Fibroblast of mammary gland (primary cell): ENCODE measurements at places on chromosomes 1 and 21.

GRCh38 chr1:233606813-233607212, 7.1 kb upstream of the KCNK1 start:
- DNase-seq, result no peak

- DNase-seq, result no peak
These were observed 548.9 kb downstream of the MATN1 start for GRCh38 chr1:30174499-30174898.

DNA sequence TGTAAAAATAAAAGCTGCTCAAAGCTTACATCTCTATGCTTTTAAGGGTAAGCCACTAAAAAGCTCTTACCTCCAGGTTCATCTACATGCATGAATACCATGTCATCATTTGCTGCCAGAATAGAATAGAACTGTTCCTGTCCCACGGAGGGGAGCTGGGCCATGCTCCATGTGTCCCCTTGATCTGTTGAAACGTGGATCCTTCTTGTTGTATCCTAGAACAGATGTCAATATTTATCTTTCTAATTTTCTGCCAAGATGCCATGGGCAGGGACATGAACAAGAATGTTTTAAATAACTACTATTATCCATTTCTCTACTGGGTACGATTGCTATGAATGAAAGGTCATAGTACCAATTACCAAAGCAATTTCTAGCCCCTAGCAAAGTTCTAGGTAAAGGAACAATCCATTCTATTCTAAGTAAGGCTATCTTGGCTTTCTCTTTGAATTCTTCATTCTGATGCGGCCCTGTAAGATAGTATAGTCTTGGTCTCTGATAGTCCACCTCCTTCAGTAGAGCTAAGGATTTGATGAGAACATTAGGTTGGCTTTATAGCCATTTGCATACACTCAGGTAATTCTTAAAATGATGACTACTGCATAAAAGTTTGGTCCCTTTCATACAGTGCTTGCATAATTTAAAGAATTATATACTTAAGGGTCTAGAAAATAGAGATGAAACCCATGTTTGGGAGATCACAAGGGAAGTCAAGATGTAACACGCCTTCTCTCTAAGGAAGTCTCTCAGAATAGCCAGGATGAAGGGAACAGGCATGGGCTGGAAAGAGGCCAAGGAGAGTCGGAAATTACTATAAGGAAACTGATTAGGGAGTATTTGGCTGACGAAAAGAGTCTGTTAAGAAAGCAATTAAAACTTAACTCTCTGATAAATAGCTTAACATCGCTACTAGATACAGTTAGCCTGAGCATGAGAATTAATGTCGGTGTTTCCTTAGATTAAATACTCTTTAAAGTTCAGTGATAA, 35.4 kb upstream of the MYBPHL start:
- DNase-seq, result no peak

GRCh38 chr1:186740324-186740723, 60.1 kb upstream of the PTGS2 start:
- no peak for DNase-seq

DNA sequence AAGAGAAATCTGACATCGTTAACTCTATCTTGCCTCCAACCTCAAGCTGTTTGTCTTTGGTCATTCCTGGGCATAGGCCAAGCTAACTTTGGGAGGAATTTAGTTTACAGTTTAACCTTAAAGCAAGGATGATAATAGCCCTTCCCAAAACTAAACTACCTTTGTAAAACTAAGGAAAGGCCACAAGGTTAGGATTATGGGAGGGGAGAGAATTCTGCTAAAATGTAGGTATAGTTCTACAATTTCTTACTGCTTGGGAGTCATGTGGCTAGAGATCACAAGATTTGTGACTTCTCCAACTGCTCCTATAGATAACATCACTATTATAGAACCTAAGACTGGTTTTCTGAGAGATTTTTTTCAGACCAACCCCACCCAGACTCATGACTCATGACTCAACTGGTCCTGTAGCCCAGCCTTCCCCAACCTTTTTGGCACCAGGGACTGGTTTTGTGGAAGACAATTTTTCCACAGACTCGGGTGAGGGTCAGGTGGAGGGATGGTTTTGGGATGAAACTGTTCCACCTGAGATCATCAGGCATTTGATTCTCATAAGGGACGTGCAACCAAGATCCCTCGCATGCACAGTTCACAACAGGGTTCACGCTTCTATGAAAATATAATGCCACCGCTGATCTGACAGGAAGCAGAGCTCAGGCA, 70.7 kb upstream of the MUTYH start:
- peak; percentile 15 for DNase-seq

- peak; percentile 51 for DNase-seq
These were observed 26.1 kb upstream of the PRSS38 start for GRCh38 chr1:227789084-227790033.

- no peak for DNase-seq
These were observed 319.8 kb upstream of the RRP15 start for GRCh38 chr1:217965156-217965786.

DNA sequence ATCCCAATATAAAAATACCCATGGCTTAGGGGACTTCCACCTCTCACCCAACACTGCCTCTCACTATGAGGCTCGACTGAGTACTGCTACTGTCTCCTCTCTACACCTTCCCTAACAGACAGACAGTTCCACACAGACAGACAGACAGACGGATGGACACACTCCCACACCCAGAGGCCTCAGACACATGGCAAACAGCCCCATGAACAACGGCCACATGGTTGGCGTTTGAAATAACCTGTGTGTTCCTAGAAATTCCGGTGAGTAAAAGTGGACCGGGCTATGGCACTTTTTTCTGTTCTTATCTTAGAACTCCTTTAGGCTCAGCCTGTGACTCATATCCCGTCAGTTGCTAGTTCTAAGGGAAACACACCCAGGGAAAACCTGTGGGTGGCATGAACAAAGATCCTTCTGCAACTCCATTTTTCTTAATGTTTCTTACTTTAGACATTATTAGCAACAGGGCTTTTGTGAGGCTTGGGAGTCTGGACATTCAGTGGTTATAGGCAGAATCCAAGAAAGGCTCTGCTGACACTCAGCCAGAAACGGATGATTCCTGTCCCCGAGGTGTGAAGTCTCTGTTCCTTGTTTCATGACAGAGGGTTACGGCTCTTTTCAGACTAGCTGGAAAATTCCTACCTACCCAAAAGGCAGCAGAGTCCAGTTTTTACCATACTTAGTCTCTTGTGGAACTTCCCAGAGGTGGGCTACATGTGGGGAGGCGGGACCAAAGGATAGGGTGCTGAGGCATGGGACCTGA, 90.5 kb upstream of the TLR5 start:
- peak; percentile 77 for DNase-seq

DNA sequence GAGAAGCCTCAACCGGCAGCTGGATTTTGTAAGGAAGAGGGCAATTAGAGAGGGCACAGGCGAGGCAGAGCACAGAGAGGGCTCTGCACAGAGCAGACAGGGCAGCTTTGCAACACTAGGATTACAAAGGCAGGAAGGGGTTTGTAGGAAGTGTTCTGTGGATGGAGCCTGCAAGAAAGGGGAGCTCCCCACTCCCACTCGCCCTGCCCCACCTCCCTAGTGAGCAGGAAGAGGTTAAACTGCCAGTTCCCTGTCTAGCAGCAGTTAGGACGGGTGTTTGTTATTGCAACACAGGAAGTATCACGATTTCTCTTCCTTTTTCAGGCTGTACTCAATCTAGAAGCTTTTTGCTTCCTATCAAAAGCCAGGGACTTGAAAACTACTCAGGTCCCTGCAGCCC, 63.3 kb upstream of the LRRC8D start:
- peak; percentile 9 for DNase-seq

- no peak for DNase-seq
These were observed 39.9 kb upstream of the NFASC start for GRCh38 chr1:204830747-204831146.

- DNase-seq, result no peak
These were observed 139.5 kb upstream of the SMYD2 start for GRCh38 chr1:214141486-214141885.

DNA sequence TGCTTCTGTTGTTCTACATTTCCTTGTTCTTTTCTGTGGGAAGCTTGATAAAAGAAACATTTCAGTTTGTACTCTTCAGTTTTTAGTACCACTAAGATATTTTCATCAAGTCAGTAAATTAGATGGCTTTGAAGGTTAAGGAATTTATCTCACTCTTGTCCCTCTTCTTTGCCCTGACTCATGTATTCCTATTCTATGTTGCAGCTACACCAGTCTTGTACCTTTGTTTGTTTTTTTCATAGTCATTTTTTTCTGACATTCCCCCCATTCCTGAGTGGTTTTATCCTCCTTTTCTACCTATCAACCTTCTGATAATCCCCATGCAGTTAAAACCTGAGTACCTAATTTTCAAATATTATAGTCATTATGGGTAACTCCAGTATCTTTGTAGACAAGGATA, 65.4 kb downstream of the MAST2 start:
- DNase-seq, result no peak

DNA sequence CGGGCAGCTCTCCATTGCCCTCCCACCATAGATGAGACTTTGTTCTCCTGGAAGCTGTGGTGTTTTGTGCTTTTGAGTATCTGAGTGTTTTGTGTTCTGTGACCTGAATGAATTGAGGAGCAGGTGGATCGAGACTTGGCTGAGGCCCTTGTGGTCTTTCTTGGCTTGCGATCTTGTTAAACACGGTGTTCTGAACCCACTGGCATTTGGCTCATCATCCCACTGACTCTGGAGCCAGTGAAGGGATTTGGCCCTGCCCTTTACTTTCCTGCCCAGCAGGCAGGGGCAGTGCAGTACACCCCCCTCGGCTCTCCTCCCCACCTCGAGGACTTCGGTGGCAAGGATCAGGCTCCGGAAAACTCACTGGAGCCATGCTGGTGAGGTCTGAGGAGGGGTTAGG, 30.6 kb downstream of the PKNOX1 start:
- DNase-seq, result no peak

DNA sequence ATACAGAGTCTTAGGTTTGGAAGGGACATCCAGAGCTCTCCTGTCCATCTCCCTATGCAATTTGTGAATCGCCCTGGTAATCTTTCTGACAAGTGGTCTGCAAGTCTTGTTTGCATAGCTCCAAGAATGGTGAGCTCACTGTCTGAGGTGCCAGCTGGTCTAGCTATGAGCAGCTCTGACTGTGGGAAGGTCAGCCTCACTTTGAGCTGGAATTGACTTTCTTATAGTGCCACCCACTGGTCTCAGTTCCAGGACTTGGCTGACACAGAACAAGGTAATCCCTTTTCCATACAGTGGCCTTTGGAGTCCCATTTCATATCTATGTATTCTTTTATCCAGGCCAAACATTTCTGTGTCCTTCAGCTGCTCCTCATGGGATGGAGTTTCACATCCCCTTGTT, 95.6 kb upstream of the C8B start:
- DNase-seq, result peak; percentile 42

GRCh38 chr21:18722193-18722592, 318.6 kb upstream of the TMPRSS15 start:
- no peak for DNase-seq

DNA sequence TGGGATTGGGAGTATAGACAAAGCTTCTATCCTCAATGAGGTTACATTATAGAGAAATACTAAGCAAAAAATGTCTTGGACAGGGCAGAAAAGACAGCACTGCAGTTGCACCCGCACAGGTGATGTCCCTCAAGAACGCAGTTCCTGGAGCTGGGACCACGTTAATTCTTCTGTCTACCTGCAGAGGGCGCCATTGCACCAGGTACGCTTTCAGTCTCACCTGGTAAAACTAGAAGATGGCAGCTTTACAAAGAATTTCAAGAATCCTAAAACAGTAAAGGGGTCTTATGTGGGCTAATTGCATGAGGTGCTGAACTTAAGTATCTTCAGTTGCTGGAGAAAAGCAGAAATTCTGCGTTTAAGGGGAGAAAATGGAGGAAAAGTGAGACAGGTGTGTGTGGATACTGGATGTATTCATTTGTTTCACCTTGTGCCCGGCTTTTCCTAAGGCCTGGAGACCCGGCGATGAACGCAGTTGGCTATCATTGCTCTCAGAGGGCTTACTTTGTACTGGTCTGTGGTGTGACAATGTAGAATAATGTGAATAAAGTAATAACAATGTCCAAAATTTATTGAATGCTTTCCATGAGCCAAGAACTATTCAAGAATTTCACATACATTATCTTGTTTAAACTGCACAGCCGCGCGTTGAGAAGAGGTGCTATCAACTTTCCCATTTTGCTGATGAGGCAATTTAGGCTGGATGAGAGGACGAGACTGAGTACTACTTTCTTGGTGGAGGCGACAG, 276.3 kb upstream of the GREM2 start:
- DNase-seq, result peak; percentile 16

- DNase-seq, result peak; percentile 96
These were observed 7.9 kb downstream of the TIAM1 start for GRCh38 chr21:31335957-31336738.

- no peak for DNase-seq
These were observed 479.4 kb upstream of the PKN2 start for GRCh38 chr1:88204612-88205167.

DNA sequence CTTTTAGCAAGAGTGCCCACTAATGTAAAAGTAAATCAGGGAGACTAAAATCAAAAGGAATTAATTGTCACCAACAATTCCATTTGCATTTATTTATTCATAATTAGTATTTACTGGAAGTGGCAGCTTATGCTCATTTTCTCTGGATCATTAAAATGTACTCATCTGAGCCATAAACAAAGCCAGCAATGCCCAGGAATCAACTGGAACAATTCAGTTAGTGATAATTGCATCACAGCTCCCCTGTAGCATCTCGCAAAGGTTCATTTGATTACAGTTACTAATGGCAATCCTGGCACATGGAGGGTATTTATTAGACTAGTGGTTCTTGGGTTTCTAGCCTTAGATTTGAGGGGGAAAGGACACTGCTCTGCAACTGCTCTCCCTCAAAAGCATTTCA, 92.7 kb upstream of the C1orf21 start:
- no peak for DNase-seq

DNA sequence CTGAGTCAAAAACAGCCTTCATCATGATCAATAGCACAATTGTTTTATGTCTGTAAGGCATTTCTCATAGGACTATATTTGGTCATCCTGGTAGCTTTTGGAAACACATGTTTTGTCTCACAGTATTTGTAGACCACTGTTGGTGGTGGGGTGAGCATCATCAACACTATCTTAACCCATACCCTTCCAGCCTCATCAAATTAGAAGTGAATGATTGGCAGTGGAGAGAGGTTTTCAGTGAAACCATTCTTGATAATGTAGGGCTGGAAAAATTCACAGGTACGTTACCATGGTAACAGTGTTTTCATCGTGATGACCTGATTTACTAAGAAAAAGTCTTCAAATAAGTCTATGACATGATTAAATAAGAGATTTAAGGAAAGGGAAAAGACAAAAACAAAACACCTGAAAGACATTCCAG, 45.3 kb upstream of the C1orf105 start:
- DNase-seq, result no peak

DNA sequence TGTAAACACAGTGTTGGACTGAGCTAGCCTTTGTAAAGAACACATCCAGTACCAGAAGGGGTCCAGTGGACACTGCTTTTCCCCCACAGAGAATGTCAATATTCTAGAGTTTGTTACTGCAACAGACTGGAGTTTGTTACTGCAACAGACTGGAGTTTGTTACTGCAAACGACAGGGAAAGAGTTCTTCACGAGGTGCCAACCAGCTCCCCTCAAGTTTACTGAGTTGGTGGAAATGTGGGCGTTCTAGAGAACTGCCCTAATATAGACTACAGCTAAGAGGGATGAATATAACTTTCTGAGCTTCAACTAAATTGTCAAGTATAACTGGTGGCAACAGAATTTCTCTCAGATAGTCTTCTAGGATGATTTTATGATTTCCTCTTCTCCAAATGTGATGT, 73.8 kb upstream of the NEK2 start:
- DNase-seq, result no peak
